Activated naive CD4-positive, alpha-beta T cell treated with anti-CD3 and anti-CD28 coated beads, Interleukin-2, amount 50 U/mL, for 72 hours (primary cell): ENCODE measurements at places on chromosomes 12 and 14. TPM values are rescaled to one million over a fixed set of nuclear protein-coding genes. Genes with fewer than 3 reads are reported as not detected.
A peak's percentile ranks its signal among the peaks of the same experiment; 100 is the strongest.

DNA sequence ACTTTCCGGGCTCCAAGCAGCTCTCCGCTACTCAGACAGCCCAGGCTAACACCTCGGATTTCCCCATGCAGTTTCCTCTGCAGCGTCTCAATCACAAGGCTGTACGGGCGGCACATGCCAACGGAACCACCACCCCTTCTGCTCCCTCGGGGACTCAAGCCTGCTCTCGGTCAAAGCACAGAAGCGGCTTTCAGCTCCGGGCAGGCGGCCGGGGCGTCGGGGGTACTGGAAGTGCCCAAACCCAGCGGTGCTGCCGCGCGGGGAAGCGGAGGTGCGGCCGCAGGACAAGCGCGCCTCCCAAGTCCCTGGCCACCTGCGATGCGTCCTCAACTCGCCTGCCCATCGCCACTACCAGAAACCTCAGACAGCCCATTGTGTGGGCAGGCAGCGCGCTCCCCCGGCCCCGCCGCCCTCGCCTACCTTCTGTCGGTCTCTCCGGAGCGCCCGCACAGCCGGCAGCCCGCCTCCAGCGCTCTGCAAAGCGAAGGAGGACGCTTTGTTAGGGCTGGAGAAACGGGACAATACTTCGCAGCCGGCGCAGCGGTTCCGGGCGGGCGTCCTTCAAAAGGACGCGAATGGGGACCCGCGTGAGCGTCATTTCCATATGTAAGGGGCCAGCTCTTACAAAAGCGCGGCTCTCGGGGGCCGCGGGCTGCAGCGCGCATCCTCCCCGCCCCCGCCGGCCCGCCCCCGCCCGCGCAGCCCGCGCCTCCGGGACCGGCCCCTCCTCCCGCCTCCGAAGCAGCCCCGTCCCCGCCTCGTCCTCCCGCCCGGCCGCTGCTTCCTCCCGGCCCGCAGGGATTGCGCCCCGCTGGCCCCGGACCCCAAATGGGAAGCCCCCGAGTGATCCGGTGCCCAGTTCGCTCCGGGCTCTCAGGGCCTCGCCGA, 674 bp downstream of the NIN start:
- peak; percentile 63 for DNase-seq

DNA sequence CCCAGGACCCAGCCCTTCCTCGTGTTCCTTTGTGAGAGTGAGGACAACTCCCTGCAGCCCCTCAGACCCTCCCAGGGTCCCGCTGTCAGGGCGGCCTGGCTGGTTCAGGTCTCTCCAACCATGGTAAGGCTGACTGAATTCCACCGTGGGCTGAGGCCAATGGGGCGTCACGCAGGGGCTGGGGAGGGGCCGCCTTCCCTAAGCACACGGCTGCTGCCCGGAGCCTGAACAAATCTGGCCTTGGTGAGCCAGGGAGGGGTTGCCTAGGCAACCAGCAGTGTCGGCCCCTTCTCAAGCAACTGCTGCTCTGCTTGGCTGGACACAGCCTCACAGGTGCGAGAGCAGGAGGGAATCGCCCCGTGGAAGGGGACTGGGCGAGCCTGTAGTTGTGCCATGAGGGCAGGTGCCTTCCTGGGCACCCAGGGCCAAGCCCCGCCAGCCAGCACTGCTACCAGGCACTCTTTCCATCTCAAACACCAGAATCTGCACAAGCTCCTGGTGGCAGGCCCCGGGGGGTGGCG, 37.0 kb upstream of the GALNT9 start:
- DNase-seq: no peak

DNA sequence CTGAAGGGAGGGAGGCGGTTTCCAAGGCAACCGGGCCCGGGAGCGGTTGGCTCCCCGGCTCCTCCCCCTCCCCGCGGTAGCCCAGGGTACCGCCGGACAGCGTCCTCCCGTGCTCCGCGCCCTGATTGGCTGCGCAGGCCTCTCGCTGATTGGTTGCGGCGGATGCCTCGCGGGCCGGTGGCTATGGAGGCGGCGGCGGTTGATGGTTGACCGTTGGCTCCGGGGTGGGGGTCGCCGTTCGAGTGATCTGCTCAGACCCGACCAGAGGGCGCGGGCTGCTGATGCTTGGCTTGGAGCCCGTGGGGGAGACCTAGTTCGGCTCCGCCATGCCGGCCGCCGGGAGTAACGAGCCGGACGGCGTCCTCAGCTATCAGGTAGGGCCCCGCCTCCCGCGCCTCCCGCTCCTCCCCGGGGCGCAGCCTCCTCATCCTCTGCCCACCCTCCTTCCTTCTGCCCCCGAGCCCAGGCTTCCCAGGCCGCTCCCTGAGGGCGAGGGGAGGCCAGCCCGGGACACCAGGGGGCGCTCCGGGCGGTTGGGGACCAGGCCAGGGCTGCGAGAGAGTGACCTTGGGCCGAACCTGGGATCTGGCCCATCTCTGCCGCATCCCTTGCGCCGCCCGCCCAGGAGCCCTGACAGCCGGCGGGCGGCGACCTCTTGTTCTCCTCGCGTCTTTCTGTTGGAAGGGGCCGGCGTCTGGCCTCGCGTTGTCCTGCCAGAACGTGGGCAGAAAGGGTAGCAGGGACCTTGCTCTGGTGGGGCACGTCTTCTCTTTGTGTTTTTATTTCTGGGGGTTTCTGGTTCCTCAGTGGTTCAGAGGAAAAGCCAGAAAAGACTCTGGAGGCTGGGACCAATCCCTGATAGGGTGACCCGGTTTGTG, at the start of gene SLC4A8:
SLC4A8 (plus strand) TSS at position 170 of the 878 bp plus-strand sequence; CDS start at position 327, 157 bp downstream.
- DNase-seq: peak; percentile 78

- no peak for DNase-seq
These were observed 515.5 kb downstream of the C12orf50 start for GRCh38 chr12:87513536-87514280.

The PRPH gene
- not detected for total RNA-seq

DNA sequence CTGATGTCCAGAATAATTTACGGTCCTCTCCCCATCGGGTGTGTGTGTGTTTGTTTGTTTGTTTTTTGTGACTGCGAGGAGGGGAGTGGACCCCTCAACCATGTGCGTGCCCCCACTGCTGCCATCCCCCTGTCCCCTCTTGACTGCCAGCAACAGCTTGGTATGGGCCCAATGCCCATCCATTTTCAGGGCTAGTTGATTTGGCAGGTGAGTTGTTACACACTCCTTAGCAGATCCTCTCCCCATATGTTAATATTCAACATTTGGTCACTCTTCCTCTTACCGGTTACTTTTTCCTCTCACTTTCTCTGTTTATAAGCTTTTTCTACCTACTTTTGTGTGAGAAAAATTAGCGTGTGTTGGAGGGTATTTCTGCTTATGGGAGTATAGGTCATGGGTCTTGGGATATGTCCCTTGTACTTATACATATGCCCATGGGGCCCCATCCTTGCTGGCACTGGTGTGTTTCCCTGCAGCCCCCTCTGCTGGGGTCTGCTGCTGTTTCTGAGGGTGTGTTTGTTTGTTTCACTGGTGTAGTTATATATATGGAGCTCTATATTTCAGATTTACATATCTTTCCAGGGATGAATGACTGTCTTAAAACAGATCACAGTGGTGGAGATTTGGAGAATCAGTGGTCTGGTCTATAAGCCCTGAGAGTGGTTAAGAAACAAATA, 33.8 kb downstream of the ZFHX2 start:
- DNase-seq: no peak

- no peak for DNase-seq
These were observed 12.4 kb downstream of the GCN1 start for GRCh38 chr12:120181991-120182631.
